Stimulated activated CD8-positive, alpha-beta memory T cell treated with anti-CD3 and anti-CD28 coated beads, Interleukin-4, amount 100 ng/mL, for 4 hours (primary cell): ENCODE measurements at places on chromosomes 16 and 17.

DNA sequence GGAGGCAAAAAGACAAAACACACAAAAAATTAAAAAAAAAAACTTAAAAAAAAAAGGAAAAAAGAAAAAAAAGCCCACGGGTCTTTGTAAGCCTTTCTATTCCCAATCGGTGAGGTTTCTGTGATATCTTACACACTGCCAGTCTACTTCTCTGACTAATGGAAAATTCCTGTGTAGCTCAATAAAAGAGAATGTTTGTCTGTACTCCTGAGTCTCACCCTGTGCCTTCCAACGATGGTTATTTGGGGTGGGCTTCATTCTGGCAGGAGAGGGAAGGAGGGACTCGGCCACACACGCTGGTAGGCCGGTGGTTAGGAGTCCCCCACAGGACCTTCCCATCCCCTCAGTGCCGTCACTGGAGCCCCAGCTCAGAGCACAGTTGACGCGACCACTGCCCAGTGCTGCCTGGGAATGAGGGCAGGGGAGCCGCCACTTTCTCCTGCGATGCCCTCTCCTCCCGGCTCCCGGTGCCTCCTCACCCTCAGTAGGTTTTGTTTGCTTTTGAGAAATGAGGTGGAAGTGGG, 68.0 kb downstream of the AMFR start:
- no peak for DNase-seq

DNA sequence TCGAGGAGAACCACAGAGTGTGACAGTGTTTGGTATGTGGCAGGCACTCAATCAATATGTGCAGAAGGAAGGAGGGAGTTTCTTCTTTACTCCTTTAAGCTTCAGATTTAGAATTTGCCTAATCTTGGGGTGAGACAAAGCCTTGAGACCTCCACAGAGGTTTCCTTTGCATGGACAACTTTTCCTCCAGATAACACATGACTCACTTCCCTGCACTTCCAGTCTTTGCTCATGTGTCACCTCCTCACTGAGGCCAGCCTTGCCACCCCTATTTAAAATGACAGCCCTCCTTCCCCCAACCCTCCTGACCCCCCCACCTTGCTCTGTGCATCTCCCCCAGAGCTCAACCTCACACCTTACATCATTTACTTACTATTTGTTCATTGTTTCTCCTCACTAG, 17.4 kb upstream of the NOS2 start:
- DNase-seq, result no peak

- no peak for DNase-seq
Measured at GRCh38 chr17:9538626-9539025, 37.0 kb downstream of the STX8 start.

GRCh38 chr16:10566613-10567012, 13.8 kb downstream of the EMP2 start:
- DNase-seq, result no peak

- DNase-seq, result no peak
Measured at GRCh38 chr17:19411631-19412030, 599 bp downstream of the RNF112 start.

DNA sequence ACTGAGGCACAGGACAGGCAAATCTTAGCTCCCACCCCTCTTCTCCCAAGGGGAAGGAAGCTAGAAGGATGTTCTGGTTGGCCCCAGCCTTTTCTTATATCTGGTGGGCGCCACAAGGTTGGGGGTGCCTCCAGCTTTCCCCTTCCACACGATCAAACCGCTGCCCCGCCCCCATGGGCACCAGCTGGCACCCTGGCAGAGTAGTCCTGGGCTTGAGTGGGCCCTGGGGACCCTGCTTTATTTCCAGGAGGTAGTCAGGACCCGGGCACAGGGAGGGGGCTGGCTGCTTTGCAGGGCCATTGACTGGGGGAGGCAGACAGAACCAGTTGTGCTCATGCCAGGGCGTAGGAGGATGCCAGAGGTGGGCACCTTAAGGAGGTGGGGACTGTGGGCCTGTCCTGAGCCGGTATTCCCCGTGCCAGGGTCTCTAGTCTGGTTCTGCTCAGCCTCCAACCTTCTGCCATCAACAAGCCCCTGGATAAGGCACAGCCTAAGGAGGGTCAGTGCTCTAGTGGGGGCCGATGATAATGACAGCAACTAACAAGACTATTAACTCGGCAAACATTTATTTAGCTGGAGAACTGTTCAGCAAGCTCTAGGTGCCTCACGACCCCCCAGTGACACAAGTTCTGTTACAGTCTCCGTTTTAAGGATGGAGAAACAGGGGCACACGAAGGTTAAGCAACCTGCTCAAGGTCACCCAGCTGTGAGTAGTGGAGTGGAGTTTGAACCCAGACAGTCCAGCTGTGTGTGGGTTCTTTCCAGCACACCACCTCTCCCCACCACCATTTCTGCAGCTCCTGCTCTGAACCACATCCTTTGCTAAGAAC, 7.6 kb upstream of the PPP1R1B start:
- DNase-seq, result no peak

DNA sequence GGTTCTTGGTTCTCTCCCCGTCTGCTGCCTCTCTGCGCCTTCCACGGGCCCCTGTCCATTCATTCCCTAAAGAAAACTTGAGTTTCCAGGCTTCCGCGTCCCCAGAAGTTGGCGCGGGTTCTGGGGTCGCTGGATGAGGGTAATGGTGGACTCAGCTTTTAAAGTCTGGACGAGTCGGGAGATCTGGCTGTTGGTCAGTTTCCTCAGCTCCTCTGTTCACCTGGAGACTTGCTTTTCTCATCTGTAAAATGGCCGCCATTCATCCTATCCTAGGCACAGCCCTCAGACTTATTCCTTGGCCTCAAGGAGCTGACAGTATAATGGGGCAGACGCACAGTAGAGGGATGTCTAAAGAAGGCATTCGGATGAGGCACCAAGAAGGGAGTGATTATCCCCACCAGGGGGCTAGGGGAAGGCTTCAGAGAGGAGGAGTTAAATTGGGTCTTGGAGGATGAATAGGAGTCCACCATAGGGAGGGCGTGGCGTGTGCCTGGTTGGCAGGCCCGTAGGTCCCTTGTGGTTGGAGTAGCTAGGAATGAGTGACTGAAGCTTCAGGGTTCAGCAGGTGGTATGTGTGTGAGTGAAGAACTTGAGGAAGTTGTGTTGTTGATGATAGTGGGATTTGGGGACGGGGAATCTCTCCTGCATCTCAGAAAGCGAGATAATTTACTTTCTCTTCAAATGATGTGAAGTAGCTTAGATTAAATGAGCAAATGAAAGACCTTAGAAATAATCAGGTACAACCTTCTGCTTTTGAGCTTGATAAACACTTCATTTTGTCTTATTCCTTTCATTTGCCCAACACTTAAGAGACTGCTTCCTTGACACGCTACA, 652 bp downstream of the VPS35L start:
- DNase-seq, result no peak

- no peak for DNase-seq
Measured at GRCh38 chr16:27486344-27486743, 63.4 kb downstream of the GTF3C1 start.

GRCh38 chr17:63665527-63666214, 34.3 kb downstream of the LIMD2 start:
- no peak for DNase-seq

- no peak for DNase-seq
Measured at GRCh38 chr17:61389670-61390478, 9.8 kb upstream of the TBX2 start.

- no peak for DNase-seq
Measured at GRCh38 chr17:81927152-81927652, 333 bp downstream of the MAFG start.

- DNase-seq, result no peak
Measured at GRCh38 chr16:75224306-75225082, 5.7 kb downstream of the CTRB1 start.

DNA sequence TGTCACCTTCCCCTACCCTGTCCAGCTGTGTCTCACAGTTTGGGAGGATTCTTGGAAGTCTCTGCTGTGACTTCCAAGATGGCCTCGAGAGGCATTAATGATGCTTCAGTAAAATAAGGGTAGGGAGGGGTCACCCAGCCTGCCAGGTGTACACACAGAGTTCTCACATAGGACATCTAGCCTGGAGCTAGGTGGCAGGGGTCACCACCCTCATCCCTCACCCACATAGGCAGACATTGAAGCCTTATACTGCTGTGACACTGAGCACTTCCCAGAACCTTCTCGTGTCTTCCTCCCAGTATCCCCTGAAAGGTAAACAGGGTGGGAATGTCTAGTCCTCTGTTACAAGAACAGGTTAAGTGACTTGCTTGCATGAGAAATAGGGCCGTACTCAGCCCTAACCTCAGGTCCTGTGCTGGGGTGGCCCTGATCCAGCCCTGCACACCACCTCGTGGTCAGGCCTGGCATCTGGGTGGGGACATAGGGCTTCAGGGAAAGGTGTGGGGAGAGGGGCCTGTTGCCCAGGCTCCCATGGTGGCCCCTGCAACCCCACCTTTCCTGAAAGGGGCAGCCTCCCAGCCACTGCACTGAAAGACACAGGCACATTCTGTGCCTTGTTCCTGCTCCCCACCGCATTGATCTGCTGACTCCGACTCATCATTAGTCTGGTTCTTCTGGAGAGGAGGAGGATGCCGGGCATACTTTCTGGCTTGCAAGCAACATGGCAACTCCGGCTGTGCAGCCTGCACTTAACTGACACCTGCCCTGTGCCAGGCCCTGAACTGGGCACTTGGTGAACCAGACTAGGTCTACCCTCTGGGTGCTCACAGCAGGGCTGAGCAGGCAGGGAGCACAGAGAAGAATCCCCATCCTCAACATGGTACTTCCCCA, 3.6 kb upstream of the MMP15 start:
- no peak for DNase-seq

- DNase-seq, result no peak
Measured at GRCh38 chr17:48893646-48894508, 1.3 kb downstream of the ATP5MC1 start.

DNA sequence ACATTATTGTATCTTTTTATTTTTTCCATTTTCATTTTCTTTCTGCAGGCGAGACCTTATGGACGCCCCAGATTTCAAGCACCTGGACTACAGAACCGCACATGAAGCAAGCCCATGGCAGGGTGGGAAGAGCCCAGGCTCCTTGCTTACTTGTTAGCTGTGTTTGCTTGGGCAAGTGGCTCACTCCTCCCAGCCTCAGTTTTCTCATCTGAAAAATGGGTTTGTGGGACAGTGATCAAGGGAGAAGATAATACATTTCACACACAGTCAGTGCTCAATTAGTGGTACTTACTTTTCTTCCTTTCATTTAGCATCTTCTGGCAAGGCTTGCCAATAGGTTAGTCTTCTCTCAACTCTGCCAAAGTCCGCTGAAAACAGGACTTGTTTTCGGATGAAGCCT, 117.5 kb downstream of the IRX3 start:
- no peak for DNase-seq

- DNase-seq, result no peak
Measured at GRCh38 chr17:66727634-66728570, 107.0 kb upstream of the CACNG5 start.

DNA sequence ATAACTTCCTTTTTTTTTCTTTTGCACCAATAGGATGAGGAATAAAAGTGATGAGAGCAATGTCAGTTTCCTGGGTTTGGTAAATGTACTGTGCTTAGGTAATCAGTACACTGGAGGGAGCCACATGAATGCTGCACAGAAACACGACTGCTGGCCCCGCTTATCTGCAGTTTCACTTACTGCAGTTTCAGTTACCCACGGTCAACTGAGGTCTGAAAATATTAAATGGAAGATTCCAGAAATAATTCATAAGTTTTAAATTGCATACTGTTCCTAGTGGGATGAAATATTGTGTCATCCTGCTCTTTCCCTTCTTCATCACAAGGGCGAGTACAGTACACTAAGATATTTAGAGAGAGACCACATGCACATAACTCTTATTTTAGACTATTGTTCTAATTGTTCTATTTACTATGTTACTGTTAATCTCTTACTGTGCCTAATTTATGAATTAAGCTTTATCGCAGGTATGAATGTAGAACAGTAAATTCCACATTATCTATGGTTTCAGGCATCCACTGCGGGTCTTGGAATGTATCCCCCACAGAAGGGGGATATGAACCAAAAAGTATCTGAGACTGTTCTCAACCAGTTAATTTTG, 6.4 kb upstream of the LGALS3BP start:
- no peak for DNase-seq
